Stimulated activated CD4-positive, alpha-beta T cell treated with anti-CD3 and anti-CD28 coated beads, Interleukin-2, amount 100 ng/mL, for 24 hours (primary cell): ENCODE measurements at places on chromosomes 7 and 10.
A peak's percentile ranks its signal among the peaks of the same experiment; 100 is the strongest.

- no peak for DNase-seq
Observed at GRCh38 chr7:150732786-150733481, 4.3 kb upstream of the GIMAP5 start.

- no peak for DNase-seq
Observed at GRCh38 chr10:12262278-12262981, 66.4 kb downstream of the CDC123 start.

- DNase-seq: no peak
Observed at GRCh38 chr10:106643473-106643872, 521.0 kb downstream of the SORCS1 start.

GRCh38 chr10:77482072-77482471 lies 155.5 kb downstream of the KCNMA1 start:
- no peak for DNase-seq

DNA sequence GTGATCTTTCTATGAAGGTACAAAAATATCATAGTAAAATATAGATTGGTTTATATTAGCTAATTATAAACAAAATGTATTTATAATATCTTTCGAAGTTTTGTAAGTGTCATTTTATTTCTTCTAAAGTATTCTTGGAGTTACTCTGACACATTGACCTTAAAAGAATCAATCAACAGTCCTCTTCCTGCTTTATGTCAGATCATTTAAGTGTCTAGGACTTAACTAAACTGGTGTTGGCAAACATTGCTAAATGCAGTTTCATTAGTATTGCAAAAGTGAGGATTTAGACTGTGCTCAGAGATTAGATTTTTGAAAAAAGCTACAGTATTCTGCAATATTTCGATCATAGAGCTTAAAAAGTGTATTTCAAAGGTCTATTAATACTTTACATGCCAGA lies 10.3 kb downstream of the GLCCI1 start:
- DNase-seq: no peak

- peak; percentile 62 for DNase-seq
Observed at GRCh38 chr7:100896732-100897608, 1.3 kb upstream of the ACHE start.

- no peak for DNase-seq
Observed at GRCh38 chr10:89526358-89526757, 9.0 kb downstream of the SLC16A12 start.

GRCh38 chr7:139658908-139659675 lies 118.7 kb downstream of the HIPK2 start:
- no peak for DNase-seq

GRCh38 chr10:75613685-75614504 lies 182.5 kb downstream of the LRMDA start:
- no peak for DNase-seq

DNA sequence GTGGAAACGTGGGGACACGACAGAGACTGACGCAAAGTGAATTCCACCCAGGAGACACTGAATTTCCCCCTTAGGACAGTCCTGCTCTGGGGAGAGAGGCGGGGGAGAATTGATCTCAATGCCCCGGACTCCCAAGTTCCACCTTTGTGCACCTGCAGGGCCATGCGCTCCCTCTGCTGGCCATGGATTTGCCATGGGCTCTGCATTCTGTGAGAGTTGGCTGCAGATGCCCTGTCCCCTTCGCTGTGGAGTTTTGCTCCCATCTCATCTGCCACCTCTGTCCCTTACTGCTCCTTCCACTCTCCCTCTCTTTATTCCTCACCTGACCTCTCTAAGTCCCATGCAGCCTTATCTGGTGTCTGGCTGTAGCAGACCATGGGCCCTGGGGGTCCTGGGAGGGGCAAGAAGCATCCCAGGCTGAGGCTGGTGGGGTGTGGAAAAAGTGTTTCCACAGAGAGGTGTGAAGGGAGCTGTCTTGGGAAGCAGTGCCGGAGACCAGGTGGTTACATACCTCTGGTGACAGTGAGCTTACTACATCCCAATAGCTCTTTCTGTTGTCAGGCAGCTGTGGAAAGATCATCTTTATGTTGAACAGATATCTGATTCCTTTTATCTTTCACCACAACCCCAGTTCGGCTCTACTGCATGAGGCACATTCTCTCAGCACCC lies 14.3 kb downstream of the GHRHR start:
- peak; percentile 22 for DNase-seq

GRCh38 chr7:143495851-143496250 lies 18.2 kb downstream of the TAS2R41 start:
- DNase-seq: no peak

GRCh38 chr7:104328970-104329825 lies 795 bp downstream of the LHFPL3 start:
- DNase-seq: no peak

- no peak for DNase-seq
Observed at GRCh38 chr7:55187701-55188491, 169.1 kb downstream of the EGFR start.

- DNase-seq: no peak
Observed at GRCh38 chr7:43792471-43793150, 34.1 kb downstream of the BLVRA start.

DNA sequence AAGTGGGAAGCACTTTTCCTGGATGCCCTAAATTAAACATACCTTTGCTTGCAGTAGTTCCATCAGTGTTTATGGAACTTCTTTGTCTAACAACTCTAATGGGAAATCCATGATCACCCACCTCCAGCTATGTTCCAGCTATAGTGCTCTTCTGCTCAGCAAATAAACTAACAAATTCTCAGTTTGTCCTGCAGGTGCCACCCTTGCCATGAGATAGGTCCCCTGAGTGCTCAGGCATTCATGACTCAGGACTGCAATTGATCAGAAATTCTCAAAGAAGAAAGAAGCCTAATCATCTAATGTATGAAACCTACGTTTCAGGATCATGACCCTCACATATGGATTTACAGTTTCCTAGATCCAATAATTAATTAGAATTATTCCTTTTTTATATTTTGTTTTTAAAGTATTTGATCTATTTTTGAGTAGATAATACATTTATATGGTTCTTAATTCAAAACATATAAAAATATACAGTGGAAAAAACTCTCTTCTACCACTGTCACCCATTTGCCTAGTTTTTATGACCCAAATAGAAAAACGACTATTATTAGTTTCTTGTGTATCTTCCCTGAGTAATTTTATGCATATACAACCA lies 48.7 kb upstream of the DYNC1I1 start:
- DNase-seq: no peak

DNA sequence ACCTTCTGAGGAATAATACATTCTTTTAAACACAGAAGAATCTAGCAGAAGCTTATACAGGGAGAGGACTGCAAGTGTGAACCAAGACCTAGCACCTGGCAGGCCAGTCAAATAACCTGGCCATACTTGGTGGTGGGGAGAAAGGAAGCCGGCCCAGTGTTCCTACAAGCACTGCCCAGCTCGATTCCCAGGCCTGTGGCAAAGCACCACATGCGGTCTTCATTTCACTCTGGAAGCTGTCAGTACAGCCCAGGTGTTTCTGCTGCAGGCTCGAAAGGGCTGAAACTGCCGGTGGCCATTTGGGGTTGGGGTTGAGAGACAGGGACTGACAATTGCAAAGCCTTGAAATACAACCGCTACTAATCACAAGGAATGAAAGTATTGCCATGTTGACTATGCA lies 50.8 kb upstream of the EGFR start:
- DNase-seq: no peak

- no peak for DNase-seq
Observed at GRCh38 chr7:87127019-87127418, 25.2 kb upstream of the DMTF1 start.

- DNase-seq: no peak
Observed at GRCh38 chr10:58851606-58852005, 324.8 kb upstream of the PHYHIPL start.
